ENCODE measurements at places on chromosomes 5 and 9. TPM values are rescaled to one million over a fixed set of nuclear protein-coding genes. Genes with fewer than 3 reads are reported as not detected.

DNA sequence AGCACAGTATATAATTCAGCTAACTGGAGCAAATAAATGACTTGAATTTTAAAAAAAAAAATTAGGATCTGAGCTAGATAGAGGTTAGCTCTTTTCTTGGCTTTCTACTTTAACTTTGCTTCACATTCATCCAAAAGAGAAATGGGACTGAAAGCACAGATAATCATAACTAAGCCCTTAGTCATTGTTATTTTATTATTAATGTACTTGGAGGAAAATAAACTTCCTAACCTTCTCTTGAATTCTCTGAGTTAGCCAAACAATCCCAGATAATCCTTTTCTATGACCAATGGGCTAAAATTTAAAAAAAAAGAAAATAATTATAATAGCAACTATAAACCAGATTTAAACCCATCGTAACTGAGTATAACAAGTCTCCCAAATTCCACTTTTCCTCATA lies 57.6 kb upstream of the RASA1 start:
- peaks cover 2% of the 10 kb centered on the region for H3K27me3 ChIP-seq
- H3K36me3 ChIP-seq, result no peaks in the 10 kb centered on the region
- no peak for DNase-seq
- H3K27ac ChIP-seq, result no peak overlapping the region
- no peak overlapping the region for H3K4me3 ChIP-seq

- H3K27ac ChIP-seq, result no peak overlapping the region
- H3K4me1 ChIP-seq, result no peaks in the 10 kb centered on the region
- H3K27me3 ChIP-seq, result peaks cover 1% of the 10 kb centered on the region
- H3K36me3 ChIP-seq, result no peaks in the 10 kb centered on the region
These were observed 139.7 kb upstream of the MAN2A1 start for GRCh38 chr5:109550077-109550476.

DNA sequence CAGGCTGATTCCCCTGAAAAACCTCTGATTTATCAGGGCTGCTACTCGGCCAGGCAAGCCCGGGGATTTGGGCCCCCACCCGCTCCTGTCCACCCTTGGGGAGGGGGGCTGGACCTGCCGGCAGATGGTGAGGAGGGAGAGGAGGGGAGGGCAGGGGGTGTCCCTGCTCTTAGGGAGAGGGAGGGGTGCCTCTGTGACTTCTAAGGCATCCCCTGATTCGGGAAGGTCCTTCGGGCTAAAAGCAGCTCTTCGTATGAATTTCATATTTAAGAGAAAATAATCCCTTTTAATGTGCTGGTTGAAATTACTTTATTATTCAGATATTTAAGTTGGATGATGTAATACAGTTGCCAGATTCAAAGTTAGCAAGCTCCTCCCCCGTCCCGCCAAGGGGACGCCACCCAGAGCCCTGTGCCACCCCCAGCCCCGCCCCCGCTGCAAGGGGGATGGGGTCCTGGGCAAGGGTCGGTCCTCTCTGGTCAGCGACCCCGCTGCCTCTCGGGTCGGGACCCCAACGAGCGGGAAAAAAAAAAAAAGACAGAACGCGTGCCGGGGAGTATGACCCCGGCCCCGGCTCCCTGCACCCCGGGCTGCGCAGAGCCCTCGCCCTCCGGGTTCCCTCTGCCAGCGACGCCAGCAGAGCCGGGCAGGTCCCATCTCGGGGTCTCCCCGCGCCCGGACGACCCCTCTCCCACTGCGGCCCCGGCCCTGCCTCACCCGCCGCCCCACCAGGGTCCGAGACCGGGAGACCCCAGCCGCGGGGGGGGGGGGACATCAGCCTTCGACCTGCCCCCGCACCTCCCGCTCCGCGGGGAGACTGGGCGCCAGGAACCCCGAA lies 12.4 kb downstream of the LHX3 start:
- no peaks in the 10 kb centered on the region for H3K36me3 ChIP-seq
- no peaks in the 10 kb centered on the region for H3K4me1 ChIP-seq
- H3K27me3 ChIP-seq, result peaks cover 15% of the 10 kb centered on the region
- no peak overlapping the region for H3K27ac ChIP-seq

GRCh38 chr9:35108461-35108860 lies 5.5 kb upstream of the STOML2 start:
- peaks cover 24% of the 10 kb centered on the region for H3K4me1 ChIP-seq
- no peak for DNase-seq
- peaks cover 32% of the 10 kb centered on the region for H3K36me3 ChIP-seq
- H3K27me3 ChIP-seq, result peaks cover 20% of the 10 kb centered on the region

DNA sequence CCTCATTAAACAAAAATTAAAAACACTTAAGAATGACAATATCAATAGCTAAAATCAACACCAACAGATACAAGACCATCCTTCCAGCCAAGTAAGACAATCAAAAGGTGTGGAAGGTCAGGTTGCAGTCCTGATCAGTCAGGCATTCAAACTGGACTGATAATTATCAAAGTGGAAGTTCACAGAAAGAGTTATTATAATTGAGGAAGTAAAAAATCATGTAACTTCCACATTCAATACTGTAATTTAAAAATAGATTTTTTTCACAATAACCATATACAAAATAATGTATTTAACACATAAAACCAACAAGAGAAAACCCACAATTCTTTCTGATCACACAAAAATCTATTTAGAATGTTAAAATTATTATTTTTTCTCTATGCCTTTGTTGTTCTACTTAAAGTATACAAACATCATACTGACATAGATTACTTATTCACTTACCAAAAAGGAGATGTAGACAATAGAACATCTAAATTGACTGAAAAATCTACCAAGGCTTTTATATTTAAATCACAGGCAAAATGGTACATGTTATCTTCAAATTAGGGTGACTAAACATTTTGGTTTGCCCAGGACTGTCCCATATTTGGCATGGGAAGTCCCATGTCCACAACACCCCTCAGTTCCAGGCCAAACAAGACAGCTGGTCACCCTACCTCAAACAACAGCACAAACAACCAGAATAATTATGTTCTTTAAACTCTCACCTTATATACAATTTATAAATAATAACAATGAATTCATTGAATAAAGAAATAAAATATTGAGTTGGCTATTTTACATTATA lies 142.5 kb upstream of the SLC24A2 start:
- peaks cover 6% of the 10 kb centered on the region for H3K27me3 ChIP-seq
- DNase-seq, result no peak
- H3K36me3 ChIP-seq, result no peaks in the 10 kb centered on the region
- H3K4me3 ChIP-seq, result no peak overlapping the region

DNA sequence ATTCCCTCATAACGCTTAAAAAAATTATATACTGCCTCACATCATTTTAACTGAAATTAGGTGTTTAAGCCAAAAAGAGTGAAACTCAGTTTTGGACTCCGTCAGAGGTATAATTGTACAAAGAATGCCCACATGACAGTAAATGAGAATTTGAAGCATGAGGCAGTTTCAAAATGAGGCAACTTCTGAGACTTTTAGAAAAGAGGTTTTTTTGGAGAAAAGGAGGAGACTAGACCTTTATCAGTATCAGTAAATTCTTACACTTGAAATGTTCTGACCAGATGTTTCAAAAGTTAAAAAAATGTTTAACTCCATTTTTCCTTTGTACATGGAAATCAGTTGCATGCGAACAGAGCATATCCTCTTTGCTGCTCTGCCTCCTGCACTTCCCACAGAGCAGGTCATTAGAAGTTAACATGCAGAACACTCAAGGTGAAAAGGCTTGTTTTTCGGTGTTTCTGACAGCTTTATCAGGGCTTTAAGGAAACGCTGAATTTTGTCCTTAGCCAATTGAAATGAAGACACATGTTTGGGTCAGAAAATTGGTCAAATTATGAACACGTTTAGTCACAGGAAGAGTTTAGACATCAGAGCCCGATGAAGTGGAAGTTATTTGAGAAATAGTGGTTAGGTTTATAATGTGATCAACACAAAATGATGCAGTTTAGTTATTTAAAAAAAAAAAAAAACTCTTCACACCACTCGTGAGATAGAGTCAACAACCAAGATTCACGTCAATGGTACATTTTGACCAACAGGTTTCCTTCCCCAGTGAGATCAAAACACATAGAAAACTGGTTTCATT lies 59.5 kb downstream of the PIK3R1 start:
- no peak overlapping the region for H3K27ac ChIP-seq
- H3K36me3 ChIP-seq, result peaks cover 10% of the 10 kb centered on the region
- H3K4me3 ChIP-seq, result no peak overlapping the region
- peaks cover 1% of the 10 kb centered on the region for H3K27me3 ChIP-seq

GRCh38 chr9:25691786-25692185 lies 13.5 kb upstream of the TUSC1 start:
- H3K4me3 ChIP-seq, result no peak overlapping the region
- no peak for DNase-seq
- no peaks in the 10 kb centered on the region for H3K36me3 ChIP-seq
- no peaks in the 10 kb centered on the region for H3K27me3 ChIP-seq

DNA sequence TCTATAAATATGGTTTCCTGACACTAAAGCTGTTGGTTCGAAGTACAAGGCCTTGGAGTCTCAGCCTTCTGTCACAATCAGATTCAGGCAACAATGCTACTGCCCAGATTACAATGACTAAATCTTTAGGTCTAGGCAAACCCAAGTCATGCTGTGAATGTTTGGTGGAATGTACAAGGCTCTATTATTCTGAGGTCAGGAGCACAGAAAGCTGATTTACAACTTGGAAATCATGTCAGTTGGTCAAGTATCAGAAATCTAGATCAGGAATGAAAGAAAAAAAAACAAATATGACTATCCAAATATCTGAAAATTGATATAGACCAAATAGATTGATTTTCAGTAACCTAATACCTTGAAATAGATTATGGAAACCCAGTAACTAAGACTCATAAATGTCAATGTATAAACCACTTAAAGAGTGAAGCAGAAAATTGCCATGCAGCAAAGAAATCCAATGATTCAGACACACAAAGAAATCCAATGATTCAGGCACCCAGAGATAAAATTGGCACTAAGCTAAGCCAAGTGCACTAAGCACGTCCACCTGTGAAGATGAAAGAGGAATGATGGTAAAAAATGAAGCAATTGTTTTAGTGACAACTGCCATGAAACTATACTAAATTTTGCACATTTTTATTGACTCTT lies 588.0 kb upstream of the TUSC1 start:
- H3K4me1 ChIP-seq, result peaks cover 6% of the 10 kb centered on the region
- no peak overlapping the region for H3K27ac ChIP-seq
- no peak overlapping the region for H3K4me3 ChIP-seq
- no peaks in the 10 kb centered on the region for H3K36me3 ChIP-seq

- H3K4me1 ChIP-seq, result peaks cover 4% of the 10 kb centered on the region
- no peaks in the 10 kb centered on the region for H3K36me3 ChIP-seq
- H3K27ac ChIP-seq, result no peak overlapping the region
These were observed 450.0 kb downstream of the CCDC171 start for GRCh38 chr9:16002816-16003215.

HNRNPH1 gene
- total RNA-seq, result 852 TPM

DNA sequence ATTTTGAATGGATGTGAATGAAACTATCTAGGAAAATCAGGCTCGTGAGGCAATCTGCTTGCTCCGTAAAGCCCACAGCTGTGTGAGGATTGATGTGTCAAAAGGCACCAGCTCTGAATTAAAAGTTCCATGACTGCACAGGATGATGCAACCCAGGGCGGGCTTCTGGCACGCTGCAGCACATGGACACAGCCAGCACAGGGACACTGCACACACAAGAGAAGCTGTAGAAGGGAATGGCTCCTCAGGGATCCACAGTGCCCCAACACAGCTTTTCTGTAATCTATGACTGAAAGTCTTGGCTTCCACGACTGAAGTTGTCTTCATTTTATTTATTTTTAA lies 151.0 kb downstream of the GCNT1 start:
- H3K4me3 ChIP-seq, result no peak overlapping the region
- DNase-seq, result no peak
- no peak overlapping the region for H3K27ac ChIP-seq
- no peaks in the 10 kb centered on the region for H3K36me3 ChIP-seq
- H3K27me3 ChIP-seq, result peaks cover 4% of the 10 kb centered on the region

- no peak for DNase-seq
- H3K27ac ChIP-seq, result no peak overlapping the region
- no peak overlapping the region for H3K4me3 ChIP-seq
- H3K27me3 ChIP-seq, result no peaks in the 10 kb centered on the region
- H3K36me3 ChIP-seq, result no peaks in the 10 kb centered on the region
These were observed 51.7 kb upstream of the FAM240B start for GRCh38 chr9:38771593-38771992.

GRCh38 chr5:14156650-14157492 lies 13.7 kb downstream of the TRIO start:
- no peak overlapping the region for H3K27ac ChIP-seq
- DNase-seq, result no peak

Data from endothelial cell (in vitro differentiated cells).